Fibroblast of the aortic adventitia (primary cell): ENCODE measurements at places on chromosomes 7 and 10.
A peak's percentile ranks its signal among the peaks of the same experiment; 100 is the strongest.

- DNase-seq: no peak
Measured at GRCh38 chr7:150969475-150969874, 8.6 kb downstream of the KCNH2 start.

GRCh38 chr10:95336702-95337101 lies 45.9 kb upstream of the PDLIM1 start:
- no peak for DNase-seq

DNA sequence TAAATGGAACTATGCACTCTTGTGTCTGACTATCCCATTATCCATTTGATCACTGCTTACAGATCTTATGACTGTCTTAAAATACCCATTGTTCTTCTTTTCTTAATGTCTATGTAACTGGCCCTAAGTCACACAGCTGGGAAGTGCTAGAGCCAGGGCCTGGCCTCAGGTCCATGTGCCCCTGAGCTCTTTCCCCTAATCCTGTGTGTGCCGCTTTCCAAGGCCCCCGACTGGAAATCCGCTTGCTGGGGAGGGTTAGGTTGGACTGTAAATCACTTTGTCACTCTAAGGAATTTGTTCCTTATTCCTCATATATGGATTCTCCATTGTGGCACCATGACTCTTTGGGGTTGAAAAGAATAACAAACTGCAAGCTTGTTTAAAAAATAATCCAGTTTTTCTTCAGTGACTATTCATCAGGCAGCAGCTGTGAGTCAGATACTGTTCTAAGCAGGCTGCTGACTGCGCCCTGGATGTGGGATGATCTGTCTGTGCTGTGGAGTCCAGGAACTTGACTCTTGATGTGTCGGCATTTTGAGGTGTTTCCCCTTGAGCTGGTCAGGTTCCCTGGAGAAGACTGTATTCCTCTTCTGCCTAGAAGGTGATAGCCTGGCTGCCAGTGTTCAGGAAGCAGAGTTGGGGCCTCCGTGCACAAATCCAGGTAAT lies 236.3 kb downstream of the SDK1 start:
- peak; percentile 1 for DNase-seq

DNA sequence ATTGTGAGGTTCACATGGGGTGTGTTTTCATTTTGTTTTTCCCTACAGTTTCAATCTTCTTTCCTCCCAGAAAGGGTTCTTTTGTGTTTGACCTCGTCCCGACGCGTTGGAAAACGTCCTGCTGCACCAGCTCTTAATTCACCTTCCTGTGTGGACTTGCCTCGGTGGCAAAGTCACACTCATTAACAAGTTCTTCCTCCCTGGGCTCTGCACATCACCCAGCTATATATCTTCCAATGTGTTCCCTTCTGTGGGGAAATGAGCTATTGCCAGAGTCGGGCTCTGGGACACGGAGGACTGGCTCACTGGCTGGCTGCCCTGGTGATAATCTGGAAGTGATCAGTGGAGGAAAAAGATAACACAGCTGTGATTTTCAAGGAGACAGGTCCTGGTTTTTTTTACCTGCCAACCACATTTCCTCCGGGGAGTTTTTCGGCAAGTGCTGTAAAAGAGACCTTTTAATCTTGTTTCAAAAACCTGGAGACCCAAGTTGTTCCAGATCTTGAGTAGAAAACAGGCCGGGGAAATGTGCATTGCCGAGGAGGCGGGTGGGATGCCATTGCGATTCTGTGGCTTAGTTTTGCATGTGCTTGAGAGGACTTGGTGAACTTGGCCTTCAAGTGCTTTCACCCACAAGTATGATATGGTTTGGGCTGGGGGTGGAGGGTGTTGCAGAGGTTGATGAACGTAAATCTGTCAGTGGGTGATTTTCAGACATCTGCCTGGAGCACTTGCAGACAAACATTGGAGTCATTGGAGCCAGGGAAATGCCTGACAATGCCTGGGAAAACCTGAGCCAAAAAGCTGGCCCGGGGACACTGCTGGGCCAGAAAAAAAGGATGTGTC lies 96.5 kb upstream of the CREB5 start:
- peak; percentile 62 for DNase-seq

DNA sequence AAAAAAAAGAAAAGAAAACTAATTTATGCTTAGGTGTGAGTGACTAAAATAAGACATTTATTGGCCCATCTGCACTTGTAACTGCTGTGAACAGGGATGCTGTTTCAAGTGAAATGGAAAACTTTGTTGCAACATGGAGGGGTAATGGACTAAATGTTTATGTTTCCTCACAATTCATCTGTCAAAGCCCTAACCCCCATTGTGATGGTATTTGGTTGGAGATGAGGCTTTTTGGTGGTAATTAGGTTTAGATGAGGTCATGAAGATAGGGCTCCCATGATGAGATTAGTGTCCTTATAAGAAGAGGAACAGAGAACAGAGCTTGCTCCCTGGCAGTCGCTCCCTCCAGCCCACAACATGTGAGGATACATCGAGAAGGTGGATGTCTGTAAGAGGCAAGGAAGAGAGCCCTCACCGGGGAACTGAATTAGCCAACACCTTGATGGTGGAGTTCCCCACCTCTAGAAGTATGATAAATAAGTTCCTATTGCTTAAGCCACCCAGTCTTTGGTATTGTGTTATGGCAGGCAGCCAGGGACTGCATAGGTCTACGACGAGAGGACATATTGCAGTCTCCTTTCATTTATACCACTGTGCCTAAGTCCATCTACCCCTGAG lies 28.6 kb upstream of the VCL start:
- DNase-seq: no peak

- no peak for DNase-seq
Measured at GRCh38 chr7:107593025-107593410, 13.0 kb downstream of the BCAP29 start.

DNA sequence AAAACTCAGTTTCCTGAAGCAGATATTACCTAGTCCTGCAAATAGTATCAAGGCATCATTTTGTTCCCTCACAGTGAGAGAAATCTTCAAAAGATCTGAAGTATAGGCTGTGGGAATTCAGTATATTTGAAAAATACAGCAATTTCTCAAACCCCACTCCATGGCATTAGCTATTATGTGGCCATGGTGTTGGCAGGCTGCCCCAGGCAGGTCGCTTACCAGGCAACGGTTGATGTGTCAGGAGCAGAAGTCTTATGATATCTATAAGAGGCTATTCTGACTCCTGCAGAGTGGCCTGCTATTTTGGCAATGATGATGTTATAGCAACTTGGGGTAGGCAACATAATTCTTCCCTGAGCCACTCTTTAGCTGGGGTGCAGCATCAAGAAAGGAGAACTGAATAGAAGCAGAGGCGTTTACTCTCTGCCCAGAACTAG lies 187.9 kb downstream of the PLXDC2 start:
- peak; percentile 39 for DNase-seq

- peak; percentile 98 for DNase-seq
Measured at GRCh38 chr10:13882119-13882711, 295.4 kb downstream of the PRPF18 start.

DNA sequence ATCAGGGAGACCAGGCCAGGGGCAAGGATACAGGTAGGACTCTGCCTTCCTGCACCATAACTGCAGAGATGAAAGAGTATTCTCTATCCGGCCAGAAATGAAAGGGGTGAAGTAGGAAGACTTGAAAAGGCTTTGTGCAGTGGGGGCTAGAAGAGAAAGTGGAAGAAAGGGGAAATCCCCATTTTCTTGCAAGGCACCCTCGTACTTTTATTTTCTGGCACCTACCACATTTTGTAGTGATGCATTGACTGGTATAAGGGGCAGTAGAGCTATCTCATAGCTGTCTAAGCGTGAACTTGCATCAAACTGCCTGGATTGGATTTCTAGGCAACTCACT lies 752 bp upstream of the CAMK2G start:
- DNase-seq: no peak

GRCh38 chr10:60430836-60431597 lies 41.3 kb upstream of the ANK3 start:
- DNase-seq: peak; percentile 26

DNA sequence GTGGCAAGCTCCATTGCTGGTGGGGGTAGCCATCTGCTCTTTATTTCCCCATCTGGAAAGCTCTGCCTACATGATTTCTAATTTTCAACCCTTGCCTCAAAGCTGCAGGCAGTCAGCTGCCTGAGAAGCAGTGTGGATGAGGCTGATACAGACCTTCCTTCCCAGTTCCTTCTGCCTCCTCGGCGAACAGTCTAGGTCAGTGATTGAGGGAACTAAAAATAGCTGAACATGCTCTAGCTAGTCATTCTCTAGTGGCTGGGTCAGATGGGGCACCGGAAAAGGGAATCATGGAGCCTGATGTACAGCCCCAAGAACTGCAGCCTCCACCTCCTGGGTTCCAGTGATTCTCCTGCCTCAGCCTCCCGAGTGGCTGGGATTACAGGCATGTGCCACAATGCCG lies 48.7 kb downstream of the NAMPT start:
- DNase-seq: no peak

- peak; percentile 2 for DNase-seq
Measured at GRCh38 chr10:6917125-6917524, 337.0 kb upstream of the PRKCQ start.

GRCh38 chr10:128063736-128064107 lies 62.5 kb downstream of the MKI67 start:
- DNase-seq: no peak

- peak; percentile 25 for DNase-seq
Measured at GRCh38 chr7:29328811-29329210, 134.2 kb downstream of the CHN2 start.

DNA sequence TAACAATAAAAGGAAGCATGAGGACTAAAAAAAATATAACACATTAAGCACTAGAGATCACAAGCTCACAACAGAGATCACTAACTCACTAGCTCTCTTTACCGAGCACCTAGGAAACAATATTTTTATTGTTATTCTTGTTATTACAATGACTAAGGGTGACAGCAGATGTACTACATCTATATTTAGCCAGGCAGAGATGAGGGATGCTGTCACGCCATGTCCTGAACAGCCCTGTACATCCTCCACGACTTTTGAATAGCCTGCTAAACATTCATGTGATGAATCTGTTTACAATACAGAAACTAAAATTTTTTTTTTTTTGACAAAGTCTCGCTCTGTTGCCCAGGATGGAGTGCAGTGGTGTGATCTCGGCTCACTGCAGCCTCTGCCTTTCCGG lies 22.7 kb downstream of the FAM133B start:
- peak; percentile 30 for DNase-seq

- DNase-seq: no peak
Measured at GRCh38 chr10:99456207-99456930, 25.9 kb upstream of the GOT1 start.
